SJCRH30 (cell line): ENCODE measurements at places on chromosomes 4 and X. TPM values are rescaled to one million over a fixed set of nuclear protein-coding genes. Genes with fewer than 3 reads are reported as not detected.
A peak's percentile ranks its signal among the peaks of the same experiment; 100 is the strongest.

NLGN4X gene
- 0.79 and 1.7 TPM in 2 replicates for total RNA-seq

DNA sequence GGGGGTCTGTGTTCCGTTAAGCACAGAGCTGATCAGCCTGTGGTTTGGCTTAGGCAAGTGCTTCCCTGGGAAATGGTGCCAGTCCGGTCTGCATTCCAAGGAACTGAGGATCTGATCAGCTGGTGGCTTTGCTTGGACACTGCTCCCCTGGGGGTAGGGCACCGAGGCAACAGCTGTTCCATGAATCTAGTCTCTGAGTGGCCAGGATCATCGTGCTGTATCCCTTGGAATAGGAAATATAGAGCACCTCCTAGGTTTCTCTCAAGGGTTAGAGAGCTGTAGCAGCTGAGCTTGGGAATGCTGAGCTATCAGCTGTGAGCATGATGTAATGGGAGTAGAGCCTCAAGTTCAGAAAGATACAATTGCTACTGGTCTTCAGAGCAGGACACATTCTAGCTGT lies 863.9 kb downstream of the RAPGEF2 start:
- DNase-seq, result peak; percentile 52

- DNase-seq, result no peak
Observed at GRCh38 chr4:148164557-148164956, 277.7 kb downstream of the NR3C2 start.

ARMCX1 gene
- 71.7 and 81.5 TPM in 2 replicates for total RNA-seq

TRIML1 gene
- total RNA-seq, result not detected in 2 replicates

- DNase-seq, result no peak
Observed at GRCh38 chr4:83932750-83933391, 397.0 kb downstream of the GPAT3 start.

- DNase-seq, result no peak
Observed at GRCh38 chrX:41384051-41384705, 50.2 kb downstream of the DDX3X start.

- no peak for DNase-seq
Observed at GRCh38 chr4:120065974-120066516, 603 bp downstream of the MAD2L1 start.

- no peak for DNase-seq
Observed at GRCh38 chrX:96436105-96436504, 248.5 kb upstream of the DIAPH2 start.

- no peak for DNase-seq
Observed at GRCh38 chr4:154231806-154232478, 259.7 kb downstream of the DCHS2 start.

ELF4 gene
- 5.3 and 5.5 TPM in 2 replicates for total RNA-seq

- no peak for DNase-seq
Observed at GRCh38 chr4:57462843-57463242, 352.7 kb upstream of the IGFBP7 start.

- DNase-seq, result no peak
Observed at GRCh38 chrX:46681849-46682248, 77.1 kb downstream of the SLC9A7 start.

GRCh38 chr4:68951806-68952585 lies 392 bp upstream of the UGT2A3 start:
- no peak for DNase-seq

- no peak for DNase-seq
Observed at GRCh38 chrX:154441984-154442707, 1.8 kb upstream of the FAM50A start.

DNA sequence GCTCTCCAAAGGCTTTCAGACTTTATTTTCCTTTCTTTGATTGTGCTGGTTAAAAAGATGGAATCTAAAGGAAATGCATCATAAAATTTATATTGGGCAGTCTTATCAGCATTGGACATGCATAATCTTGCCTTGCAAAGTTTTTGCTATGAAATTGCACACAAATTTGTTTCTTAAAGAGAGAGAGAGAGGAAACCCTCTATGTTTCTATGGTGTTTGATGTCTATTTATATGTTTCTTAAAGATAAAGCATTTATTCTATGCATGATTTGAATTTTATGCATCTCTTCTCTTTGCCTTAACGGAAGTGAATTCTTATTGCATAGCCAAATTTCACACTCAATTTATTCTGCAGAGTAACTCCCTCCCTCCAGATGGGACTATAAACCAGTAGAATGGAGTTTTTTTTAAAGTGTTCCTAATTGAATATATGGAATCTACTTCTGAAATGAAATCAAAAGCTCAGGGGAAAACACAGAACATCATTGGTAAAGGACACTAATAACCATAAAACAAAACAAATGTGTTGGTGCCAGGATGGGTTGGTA lies 83.5 kb upstream of the PPARGC1A start:
- no peak for DNase-seq

DNA sequence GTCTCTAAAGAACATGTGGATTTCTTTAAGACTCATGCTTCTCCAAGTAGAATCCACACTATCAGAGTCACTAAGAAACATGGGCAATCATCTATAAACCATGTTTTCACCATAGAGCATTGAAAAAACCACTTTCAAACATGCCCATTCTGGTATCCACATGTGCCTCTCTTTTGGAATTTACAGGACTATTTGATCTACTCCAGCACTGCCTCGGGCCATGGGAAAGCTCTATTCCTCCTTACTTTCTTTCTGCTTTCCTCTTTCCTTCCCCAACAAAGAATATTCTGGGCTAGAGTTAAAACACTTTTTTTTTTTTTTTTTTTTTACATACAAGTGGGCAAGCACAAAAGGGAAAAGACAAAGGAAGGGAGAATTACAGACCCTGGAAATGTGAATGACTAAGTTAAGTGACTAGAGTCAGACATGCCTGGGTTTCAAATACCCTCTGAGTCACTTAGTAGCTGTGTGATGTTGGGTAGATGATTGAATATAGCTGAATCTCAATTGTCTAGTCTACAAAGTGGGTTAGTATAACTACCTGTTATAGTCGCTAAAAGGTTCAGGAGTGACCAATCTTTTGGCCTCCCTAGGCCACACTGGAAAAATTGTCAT lies 847.7 kb upstream of the INTU start:
- no peak for DNase-seq

DNA sequence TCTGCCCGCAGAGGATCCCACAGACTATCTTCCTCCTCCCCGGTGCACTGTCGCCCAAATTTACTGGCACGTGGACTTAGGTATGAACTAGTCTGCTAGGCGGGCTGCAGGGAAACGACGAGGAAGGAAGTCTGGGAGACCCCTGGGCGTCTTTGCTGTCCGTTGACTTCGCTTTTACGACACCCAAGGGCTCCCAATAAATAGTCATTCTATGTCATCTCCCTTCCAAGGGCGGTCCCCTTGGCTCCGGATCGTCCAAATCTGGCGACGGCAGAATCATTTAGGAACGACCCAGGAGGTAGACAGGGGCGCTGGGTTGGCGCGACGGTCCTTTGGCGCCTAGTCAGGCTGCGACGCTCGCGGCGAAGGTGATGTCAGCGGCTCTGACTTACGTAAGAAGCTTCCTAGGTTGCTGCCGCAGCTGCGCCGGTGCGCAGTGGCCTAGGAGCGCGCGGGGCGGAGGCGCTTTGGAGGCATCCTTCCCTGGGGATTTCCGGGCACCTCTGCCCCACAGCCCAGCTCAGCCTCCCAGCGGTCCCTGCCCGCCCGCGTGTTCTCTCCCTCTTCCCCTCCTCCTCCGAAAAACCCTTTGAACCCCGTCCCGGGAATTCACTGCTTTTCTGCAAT lies 2.2 kb downstream of the NHS start:
- no peak for DNase-seq

PIR gene
- total RNA-seq, result 4.6 and 4.9 TPM in 2 replicates

DNA sequence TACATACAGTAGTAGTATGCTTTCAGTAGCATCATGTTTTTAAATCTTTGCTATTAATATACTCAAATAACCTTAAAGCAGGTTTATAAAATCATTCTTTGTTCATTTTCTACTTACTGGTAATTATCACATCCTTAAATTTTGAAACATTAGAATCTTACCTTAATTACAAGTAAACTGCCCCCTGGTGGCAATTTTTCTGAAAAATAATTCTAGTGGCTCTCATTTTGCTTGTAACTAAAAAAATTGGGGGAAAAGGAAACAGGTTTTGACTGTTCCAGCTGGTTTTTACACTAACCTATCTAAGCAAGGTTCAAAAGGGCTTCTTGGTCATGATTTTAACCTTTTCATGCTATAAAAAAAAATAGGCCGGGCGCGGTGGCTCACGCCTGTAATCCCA lies 18.5 kb upstream of the DCAF4L1 start:
- peak; percentile 44 for DNase-seq
